ENCODE measurements at places on chromosomes 6 and 20.

- no peak for DNase-seq
These were observed 8.0 kb downstream of the STK35 start for GRCh38 chr20:2109425-2110210.

DNA sequence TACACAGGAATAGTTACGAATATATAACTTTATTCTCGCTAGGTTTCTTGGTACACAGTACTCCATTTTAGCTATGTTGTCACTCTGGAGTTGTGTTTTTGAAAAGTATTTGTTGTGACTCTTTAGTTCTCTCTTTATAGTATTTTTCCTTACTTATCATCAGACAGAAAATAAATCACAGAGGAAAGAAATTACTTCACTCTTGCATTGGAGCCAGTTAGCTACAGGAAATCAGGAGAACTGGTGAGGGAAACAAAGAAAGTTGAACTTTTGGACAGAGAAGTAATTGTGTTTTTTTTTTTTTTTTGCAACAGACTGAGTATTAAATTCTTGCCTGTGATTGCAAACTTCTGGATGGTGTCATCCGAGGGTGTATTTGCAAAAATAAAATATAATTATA is 33.9 kb downstream of the DSE start:
- DNase-seq: no peak

GRCh38 chr20:6848041-6848440 is 80.6 kb downstream of the BMP2 start:
- DNase-seq: no peak

- no peak for DNase-seq
These were observed 2.6 kb downstream of the FOXO3 start for GRCh38 chr6:108563292-108563691.

DNA sequence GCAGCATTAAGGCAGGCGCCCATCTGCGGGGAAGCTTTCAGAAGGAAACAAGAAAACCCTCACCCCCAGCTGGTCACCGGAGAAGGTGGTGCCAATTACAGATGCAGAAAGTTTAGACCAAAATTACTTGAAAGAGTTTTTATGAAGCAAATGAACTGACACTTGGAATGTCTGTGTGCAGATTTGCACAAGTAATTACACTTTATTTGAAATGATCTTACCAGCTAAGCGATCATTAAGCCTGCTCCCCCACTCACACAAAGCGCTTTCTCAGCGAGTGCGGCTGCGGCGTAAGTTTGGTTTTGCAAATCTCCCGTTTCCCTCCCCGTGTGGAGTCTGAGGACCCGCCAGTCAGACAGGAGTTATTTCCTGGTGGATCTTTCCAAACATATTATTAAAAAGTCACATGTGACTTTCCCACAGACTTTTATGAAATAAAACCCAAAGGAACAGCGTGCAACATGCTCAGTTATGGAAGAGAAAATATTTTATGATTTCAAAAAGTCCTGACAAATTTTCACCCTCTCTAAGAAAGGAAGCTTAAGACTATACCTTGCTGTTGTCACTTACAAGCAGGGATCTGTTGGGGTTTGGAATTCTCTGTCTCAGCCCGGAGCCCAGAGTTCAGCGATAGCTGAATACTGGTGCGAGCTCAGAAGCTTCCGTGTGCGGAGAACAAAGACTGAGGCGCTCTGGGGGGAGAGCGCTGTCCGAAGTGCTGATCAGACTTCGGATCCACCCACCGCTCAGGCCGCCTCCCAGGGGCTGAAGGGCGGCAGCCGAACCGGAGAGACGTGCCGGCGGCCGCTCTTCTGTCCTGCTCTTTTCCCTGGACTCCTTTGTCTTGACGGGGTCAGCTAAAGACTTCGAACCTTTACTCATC is 2.7 kb upstream of the MYT1 start:
- DNase-seq: peak; percentile 93

DNA sequence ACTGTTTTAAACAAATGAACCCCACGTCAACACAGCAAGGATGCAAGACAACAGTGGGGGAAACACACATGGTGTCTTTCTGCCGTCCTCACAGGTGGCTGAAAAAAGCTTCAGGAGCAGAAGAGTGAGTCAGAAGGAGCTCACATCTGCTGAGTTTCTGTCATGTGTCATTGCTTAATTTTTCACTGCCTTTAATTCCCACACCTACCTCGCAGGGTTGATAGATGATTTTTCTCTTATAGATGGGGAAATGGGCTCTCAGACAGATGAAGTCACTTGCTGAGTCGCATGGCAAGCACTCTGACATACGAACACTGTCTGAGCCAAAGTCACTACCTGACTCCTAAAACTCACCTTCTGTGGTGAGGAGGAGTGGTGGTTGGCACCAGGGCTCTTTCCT is 28.3 kb upstream of the CARMIL1 start:
- no peak for DNase-seq

GRCh38 chr6:10526156-10526555 is 5.0 kb downstream of the GCNT2 start:
- no peak for DNase-seq

DNA sequence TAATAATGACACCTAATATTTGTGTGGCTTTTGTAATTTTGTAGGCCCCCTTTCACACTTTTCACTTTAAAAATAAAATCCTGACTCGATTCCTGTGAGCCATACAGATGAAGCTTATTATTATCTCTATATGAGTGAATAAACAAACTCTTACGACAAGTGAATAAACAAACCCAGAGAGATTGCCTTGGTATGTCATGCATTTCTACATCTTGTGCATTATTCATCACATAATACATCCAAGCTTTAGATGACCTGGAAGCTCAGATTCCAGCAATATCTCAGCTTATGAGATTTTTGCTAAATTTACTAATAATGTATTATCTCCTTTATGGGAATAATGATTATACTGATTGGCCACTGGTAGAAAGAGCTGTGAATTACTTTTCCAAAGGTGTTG is 248.2 kb downstream of the TBX18 start:
- no peak for DNase-seq

DNA sequence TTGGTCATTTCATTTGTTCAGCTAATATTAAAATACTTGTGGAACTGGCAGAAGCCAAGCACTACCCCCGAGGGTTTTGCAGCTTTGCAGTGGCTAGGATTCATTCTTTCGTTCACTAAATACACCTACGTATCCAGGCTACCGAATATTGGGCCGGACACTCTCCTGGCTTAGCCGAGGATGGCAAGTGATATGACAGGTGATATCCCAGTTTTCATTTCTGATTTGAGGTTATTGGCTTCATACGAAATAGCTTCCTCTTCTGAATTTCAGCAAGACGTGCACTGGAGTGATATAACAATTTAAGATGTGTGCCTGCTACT is 536 bp upstream of the MTFR2 start:
- no peak for DNase-seq
